Breast epithelium (tissue), 4 donors: ENCODE measurements at places on chromosomes 7 and 10.

DNA sequence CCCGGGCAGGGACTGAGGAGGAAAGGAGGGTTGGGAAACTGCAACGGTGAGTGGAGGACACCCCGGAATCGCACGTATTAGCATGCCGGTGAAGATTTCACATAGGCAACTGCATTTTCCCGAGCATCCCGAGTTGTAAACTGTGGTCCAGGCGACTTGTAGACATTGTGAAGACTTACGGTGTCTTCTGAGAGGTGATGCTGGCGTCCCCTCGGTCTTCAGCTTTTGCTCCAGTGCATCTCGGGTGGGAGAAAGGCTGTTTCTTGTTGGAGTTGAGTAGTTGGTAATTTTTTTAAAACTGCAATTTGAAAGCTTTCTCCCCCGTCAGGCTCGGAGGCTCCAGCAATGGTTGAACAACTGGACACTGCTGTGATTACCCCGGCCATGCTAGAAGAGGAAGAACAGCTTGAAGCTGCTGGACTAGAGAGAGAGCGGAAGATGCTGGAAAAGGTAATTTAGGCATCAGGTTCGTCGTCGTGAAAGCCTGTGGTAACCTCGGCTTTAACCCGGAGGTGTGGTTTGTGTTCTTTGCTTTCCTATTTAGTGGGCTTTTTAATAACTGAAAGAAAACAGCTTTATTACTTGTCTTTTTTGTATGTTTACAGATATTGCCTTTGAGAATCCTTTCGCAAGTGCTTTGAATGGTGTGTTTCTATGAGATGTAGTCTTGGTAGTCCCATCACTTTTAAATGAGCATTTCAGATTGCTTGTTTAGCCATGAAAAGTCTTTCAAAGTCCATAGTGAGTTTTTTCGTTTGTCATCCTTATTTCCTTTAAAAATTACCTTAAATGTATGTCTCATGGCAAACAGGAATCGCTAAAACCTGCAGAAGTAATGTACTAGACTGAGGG, 687 bp downstream of the HELLS start:
- DNase-seq = no peak

- no peak for DNase-seq
Observed at GRCh38 chr7:133795068-133795665, 332.0 kb upstream of the LRGUK start.

DNA sequence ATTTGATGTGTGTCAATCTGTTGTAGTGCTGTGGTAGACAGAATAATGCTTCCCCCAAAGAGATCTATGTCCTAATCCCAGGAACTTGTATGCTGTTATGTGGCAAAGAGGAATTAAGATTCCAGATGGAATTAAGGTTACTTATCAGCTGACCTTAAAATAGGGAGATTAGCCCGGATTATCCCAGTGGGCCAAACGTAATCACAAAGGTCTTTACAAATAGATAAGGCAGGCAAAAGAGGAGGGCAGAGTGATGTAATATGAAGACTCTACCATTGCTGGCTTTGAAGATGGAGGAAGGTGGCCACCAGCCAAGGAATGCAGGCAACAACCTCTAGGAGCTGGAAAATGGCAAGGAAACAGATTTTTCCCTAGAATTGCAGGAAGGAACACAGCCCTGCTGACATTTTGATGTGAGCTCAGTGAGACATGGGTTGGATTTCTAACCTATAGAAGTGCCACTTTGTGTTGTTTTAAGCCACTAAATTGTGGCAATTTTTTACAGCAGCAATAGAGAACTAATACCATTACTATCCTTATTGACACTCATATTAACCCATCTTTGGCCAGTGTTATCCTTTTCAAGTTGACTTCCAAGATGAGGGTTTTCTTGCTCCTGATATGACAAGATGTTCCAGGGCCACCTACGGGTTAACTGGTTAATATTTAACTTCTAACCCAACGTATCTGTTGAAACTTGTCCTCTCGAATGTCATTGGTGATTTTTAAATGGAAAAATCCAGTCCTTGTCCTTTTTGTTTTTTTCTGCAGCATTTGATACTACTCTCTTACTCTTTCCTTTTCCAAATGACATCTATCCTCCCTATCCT, 29.3 kb downstream of the CYCS start:
- DNase-seq = no peak

- DNase-seq = no peak
Observed at GRCh38 chr10:91360461-91360860, 49.7 kb upstream of the HECTD2 start.

DNA sequence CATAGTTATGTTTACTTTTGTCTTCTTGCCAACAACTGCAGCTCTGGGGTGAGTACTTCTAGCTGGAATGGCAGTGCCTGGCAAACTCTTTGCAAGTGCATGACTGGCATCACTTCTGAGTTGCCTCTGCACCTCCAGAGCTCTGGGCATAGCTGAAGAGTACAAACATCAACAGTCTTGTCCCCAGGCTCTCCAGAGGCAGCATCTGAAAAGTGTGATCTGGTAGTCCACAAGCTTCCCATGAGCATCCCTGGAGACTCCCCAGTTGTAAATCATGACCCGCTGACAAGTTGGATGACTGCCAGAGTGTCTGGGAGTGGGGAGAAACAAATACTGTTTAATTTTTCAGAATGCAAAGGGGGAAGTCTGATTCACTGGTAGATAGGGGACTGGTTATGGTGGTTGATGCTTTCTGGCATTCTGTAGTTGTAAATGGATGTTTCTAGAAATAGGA, 138.9 kb upstream of the CDK13 start:
- DNase-seq = no peak

DNA sequence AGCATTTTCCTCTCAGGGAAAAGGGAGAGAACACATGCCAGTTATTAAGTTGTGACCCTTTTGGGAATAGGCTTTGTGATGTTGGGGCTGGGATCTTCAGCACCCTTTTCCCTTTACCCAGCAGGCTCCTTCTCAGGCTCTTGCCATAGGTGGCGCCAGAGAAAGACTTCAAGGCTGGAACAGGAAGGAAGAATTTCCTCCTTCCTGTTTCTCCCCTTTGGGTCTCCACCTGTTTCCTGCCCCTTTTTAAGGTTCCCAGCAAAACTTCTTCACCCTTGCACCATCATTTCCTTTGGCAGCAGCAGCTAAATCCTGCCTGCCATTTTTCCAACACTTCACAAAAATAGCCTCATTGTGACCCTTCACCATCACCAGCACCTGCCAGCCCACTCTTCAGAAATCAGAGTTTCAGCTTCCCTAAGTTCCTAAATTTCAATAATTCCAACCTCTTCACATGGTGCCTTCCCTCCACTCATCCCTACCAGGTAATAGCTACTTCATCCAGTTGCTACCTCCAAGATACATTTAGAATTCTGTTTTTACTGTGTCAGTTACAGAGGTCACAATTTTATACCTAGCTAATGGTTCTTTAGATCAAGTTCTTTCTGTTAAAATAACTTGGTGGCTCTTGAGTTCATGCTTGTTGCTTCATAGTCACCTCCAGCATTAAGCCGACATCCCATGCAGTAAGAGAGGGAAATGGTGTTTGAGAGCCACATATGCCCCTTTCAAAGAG, 22.4 kb upstream of the FOXK1 start:
- no peak for DNase-seq

DNA sequence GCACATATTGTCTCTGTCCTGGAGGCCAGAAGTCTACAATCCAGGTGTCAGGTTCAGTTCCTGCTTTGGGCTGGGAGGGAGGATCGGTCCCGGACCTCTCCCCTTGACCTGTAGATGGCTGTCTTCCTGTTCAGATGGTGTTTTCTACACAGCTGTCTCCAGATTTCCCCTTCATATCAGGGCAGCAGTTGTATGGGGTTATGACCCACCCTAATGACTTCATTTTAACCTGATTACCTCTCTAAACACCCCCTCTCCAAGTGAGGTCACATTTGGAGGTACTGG, 38.7 kb downstream of the ZNF467 start:
- no peak for DNase-seq

DNA sequence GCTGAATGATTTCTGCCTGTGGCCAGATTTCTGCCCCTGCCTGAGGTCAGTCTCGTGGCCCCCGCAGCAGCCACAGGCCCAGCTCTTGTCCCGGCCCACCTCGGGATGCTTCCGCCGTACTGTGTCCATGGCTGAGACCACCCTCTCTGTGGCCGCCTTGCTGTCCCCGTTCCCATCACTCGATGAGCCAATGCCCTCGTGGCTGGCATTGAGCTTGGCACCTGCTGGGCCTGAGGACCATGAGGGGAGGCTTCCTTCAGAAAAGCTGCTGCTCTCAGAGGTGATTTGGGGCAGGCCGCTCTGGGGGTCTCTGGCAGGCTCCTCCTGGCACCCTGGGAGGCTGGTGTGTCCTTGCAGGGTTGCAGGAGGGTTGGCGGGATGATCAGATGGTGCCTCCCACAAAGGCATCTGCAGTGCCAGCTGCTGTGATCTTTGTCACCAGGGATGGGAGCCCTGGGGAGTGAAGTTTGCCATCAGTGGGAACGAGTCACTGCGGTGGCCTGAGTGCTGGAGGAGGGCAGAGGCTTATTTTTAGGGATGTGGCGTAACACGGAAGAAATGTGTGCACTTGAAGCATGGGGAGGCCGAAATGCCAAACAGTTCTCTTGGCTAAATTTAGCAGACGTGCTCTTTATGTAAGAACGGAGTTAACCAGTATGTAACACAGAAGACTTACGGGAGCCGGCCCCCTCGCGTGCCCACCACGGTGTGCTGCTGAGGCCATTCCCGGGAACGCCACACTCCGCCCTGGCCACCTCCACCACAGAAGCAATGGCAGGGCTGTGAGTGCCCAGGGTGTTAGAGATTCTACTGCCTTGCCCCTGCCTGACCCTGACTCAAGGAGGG, 47.7 kb downstream of the VIPR2 start:
- DNase-seq = peak; percentile 41

GRCh38 chr10:3613318-3613717, 171.7 kb downstream of the KLF6 start:
- DNase-seq = no peak

DNA sequence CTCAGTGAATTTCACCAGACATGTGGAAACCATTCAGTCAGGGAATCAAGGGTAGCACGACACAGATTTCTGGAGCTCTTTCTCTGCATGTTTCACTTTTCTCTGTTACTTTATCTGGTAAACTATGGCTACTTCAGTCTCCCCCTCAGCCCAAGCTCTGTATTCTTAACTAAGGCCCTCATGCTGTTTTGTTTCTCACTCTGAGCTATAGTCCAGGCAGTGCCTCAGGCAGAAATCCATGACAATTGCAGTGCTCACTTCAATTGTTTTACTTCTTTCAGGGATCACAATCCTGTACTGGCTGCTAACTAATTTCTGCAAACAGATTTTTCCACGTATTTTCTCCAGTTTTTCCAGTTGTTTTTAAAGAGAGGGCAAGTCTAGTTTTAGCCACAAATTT, 1599.9 kb upstream of the LRRTM3 start:
- no peak for DNase-seq

DNA sequence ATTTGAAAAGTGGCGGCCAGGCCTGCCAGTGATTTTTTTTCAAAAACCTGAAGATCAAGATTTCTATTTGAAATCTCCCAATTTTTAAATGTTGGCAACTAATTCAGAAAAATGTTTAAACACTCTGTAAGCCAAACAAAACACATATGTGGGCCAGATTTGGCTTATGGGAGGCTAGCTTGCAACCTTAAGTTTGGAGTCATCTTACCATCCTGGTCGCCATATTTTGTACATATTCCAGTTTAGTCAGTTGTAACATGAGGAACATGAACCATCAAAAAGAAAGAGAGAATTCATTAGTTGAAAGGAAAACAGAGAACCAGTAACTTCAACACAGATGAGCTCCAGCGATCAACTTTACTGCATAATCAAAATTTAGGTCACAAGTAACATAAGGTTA, 115.4 kb downstream of the TMEM26 start:
- DNase-seq = no peak
